Activated CD8-positive, alpha-beta memory T cell treated with anti-CD3 and anti-CD28 coated beads, Interleukin-2, amount 10 ng/mL, durations not matched to agents 7 days and 5 days (primary cell): ENCODE measurements at places on chromosomes 3 and 15. TPM values are rescaled to one million over a fixed set of nuclear protein-coding genes. Genes with fewer than 3 reads are reported as not detected.

STARD9 gene
- 20.8 TPM for total RNA-seq

LRRN1 gene
- 0.21 TPM for total RNA-seq

CYP19A1 gene
- not detected for total RNA-seq

GRCh38 chr3:54243056-54243931 is 120.9 kb downstream of the CACNA2D3 start:
- no peaks in the 10 kb centered on the region for H3K4me1 ChIP-seq
- no peak overlapping the region for H3K27ac ChIP-seq
- no peaks in the 10 kb centered on the region for H3K36me3 ChIP-seq
- H3K4me3 ChIP-seq = no peak overlapping the region
- no peaks in the 10 kb centered on the region for H3K27me3 ChIP-seq

- peaks cover 2% of the 10 kb centered on the region for H3K36me3 ChIP-seq
- no peak overlapping the region for H3K4me3 ChIP-seq
- no peaks in the 10 kb centered on the region for H3K27me3 ChIP-seq
- no peaks in the 10 kb centered on the region for H3K4me1 ChIP-seq
- DNase-seq = no peak
Measured at GRCh38 chr3:123105201-123106189, 38.7 kb downstream of the PDIA5 start.

DNA sequence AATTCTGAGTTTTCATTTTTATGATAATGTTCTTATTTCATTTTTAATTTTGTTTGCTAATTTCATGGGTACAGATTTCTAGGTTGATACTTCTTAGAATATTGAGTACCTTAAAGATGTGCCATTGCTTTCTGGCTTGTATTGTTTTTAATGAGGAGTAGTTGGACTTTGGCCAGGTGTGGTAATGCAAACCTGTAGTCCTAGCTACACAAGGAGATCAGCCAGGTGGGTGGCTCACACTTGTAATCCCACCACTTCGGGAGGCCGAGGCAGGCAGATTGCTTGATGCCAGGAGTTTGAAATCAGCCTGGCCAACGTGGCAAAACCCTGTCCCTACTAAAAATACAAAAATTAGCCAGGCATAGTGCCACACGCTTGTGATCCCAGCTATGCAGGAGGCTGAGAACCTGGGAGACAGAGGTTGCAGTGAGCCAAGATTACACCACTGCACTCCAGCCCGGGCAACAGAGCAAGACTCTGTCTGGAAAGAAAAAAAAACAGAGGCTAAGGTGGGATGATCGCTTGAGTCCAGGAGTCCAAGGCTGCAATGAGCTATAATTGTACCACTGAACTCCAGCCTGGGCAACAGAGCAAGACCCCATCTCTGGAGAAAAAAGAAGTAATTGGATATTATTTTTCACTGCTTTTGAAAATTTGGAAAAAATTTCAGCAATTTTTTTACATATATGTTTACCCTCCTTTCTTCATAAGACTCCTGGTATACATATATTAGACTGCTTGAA is 198.0 kb downstream of the ALCAM start:
- H3K4me3 ChIP-seq = no peak overlapping the region
- H3K36me3 ChIP-seq = peaks cover 4% of the 10 kb centered on the region
- DNase-seq = no peak
- H3K27ac ChIP-seq = no peak overlapping the region
- no peaks in the 10 kb centered on the region for H3K4me1 ChIP-seq
- H3K27me3 ChIP-seq = no peaks in the 10 kb centered on the region

GRCh38 chr3:22959593-22959992 is 243.5 kb upstream of the UBE2E2 start:
- H3K27ac ChIP-seq = no peak overlapping the region
- no peaks in the 10 kb centered on the region for H3K36me3 ChIP-seq
- no peak for DNase-seq
- H3K27me3 ChIP-seq = no peaks in the 10 kb centered on the region
- H3K4me3 ChIP-seq = no peak overlapping the region
- H3K4me1 ChIP-seq = no peaks in the 10 kb centered on the region

GRCh38 chr3:117553461-117553860 is 843.9 kb downstream of the TUSC7 start:
- no peak for DNase-seq
- no peak overlapping the region for H3K4me3 ChIP-seq
- H3K36me3 ChIP-seq = no peaks in the 10 kb centered on the region
- no peak overlapping the region for H3K27ac ChIP-seq
- H3K27me3 ChIP-seq = no peaks in the 10 kb centered on the region
- H3K4me1 ChIP-seq = no peaks in the 10 kb centered on the region

- no peak overlapping the region for H3K27ac ChIP-seq
- no peaks in the 10 kb centered on the region for H3K36me3 ChIP-seq
- peaks cover 18% of the 10 kb centered on the region for H3K4me1 ChIP-seq
- H3K27me3 ChIP-seq = peaks cover 2% of the 10 kb centered on the region
- no peak for DNase-seq
Measured at GRCh38 chr15:78112551-78112950, 18.7 kb downstream of the CIB2 start.
